ENCODE measurements at places on chromosomes 11 and 22. TPM values are rescaled to one million over a fixed set of nuclear protein-coding genes. Genes with fewer than 3 reads are reported as not detected.

- H3K27me3 ChIP-seq = no peaks in the 10 kb centered on the region
- no peak overlapping the region for H3K27ac ChIP-seq
- DNase-seq = no peak
- H3K4me3 ChIP-seq = no peak overlapping the region
- peaks cover 18% of the 10 kb centered on the region for H3K4me1 ChIP-seq
Measured at GRCh38 chr11:69131121-69131566, 24.6 kb upstream of the SMIM38 start.

DNA sequence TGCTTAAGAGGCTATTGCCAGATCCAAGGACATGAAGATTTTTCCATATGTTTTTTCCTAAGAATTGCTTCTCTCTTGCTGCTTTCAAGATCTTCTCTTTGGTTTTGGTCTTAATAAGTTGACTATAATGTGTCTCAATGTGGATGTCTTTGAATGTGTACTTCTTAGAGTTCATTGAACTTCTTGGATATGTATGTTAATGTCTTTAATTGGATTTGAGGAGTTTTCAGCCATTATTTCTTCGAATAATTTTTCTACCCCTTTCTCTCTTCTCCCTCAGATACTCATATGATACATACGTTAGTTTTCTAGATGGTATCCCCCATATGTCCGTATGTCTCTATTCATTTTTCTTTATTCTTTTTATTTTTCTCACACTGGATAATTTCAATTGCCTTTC, 13.2 kb downstream of the CABIN1 start:
- DNase-seq = no peak
- no peak overlapping the region for H3K4me3 ChIP-seq
- H3K27me3 ChIP-seq = no peaks in the 10 kb centered on the region
- no peaks in the 10 kb centered on the region for H3K36me3 ChIP-seq
- no peaks in the 10 kb centered on the region for H3K4me1 ChIP-seq

GRCh38 chr11:115941481-115941993, 437.3 kb upstream of the CADM1 start:
- H3K4me3 ChIP-seq = no peak overlapping the region
- H3K36me3 ChIP-seq = no peaks in the 10 kb centered on the region
- no peak overlapping the region for H3K27ac ChIP-seq
- peaks cover 10% of the 10 kb centered on the region for H3K27me3 ChIP-seq

DNA sequence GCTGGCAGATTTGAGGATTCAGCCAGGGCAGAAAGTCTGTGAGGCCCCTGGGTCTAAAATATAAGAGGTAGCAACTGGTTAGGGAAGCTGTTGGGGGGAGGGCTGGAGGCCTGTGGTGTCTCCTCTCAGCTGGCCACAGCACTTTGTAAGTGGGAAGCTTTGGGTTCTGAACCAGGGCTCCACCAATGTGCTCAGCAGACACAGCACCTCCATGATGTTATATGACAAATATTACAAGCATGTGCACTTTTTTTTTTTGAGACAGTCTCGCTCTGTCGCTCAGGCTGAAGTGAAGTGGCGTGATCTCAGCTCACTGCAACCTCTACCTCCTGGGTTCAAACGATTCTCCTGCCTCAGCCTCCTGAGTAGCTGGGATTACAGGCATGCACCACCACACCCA, 8.0 kb downstream of the ARHGAP1 start:
- no peaks in the 10 kb centered on the region for H3K27me3 ChIP-seq
- H3K4me1 ChIP-seq = no peaks in the 10 kb centered on the region

The ARHGAP32 gene
- 35.1 TPM for total RNA-seq

The GLYAT gene
- not detected for total RNA-seq

GRCh38 chr22:38739300-38740055, 16.3 kb downstream of the SUN2 start:
- H3K4me1 ChIP-seq = peaks cover under 1% of the 10 kb centered on the region
- no peak overlapping the region for H3K27ac ChIP-seq
- no peak overlapping the region for H3K4me3 ChIP-seq
- H3K36me3 ChIP-seq = peaks cover 37% of the 10 kb centered on the region
- H3K27me3 ChIP-seq = no peaks in the 10 kb centered on the region

The KDELR3 gene
- total RNA-seq = 15.5 TPM

Data from PC-9 (cell line).